Mammary epithelial cell (primary cell): ENCODE measurements at places on chromosomes 4 and X. TPM values are rescaled to one million over a fixed set of nuclear protein-coding genes. Genes with fewer than 3 reads are reported as not detected.

- DNase-seq, result peak; percentile 9
Measured at GRCh38 chrX:119343856-119344255, 55.3 kb upstream of the SLC25A43 start.

The LEF1 gene
- 0.53 TPM for polyA plus RNA-seq

GRCh38 chrX:21509912-21510311, 135.7 kb downstream of the CNKSR2 start:
- DNase-seq, result peak; percentile 53

The FOXR2 gene
- not detected for polyA plus RNA-seq

GRCh38 chrX:47844117-47844516, 7.4 kb downstream of the ZNF81 start:
- no peak for DNase-seq

The PCDH7 gene
- 15.1 TPM for polyA plus RNA-seq

The NAP1L2 gene
- 1.1 TPM for polyA plus RNA-seq

GRCh38 chrX:41825796-41826195, 97.6 kb downstream of the CASK start:
- DNase-seq, result no peak

GRCh38 chr4:174201871-174202270, 81.6 kb downstream of the FBXO8 start:
- DNase-seq, result no peak

GRCh38 chrX:118208481-118208880, 91.9 kb upstream of the KLHL13 start:
- no peak for DNase-seq

The PABPC4L gene
- polyA plus RNA-seq, result 0.03 TPM

The ABCE1 gene
- 98.4 TPM for polyA plus RNA-seq

DNA sequence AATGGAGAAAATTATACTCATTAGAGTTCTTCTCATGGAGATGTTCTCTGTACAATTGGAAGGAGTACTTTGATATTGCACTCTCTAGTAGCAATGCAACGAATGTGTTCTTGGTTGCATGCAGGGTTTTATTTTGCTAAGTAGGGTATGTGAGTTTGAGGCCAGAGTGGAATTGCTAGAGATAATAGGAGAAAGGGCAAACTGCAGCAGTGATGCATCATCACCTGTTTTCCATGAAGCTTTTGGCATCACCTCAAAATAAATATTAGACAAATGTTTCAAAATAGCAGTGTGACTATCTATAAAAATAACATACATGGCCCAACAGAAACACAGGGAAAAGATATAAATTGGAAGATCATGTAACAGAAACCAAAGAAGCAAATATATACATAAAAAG, 93.3 kb downstream of the TIGD2 start:
- no peak for DNase-seq

DNA sequence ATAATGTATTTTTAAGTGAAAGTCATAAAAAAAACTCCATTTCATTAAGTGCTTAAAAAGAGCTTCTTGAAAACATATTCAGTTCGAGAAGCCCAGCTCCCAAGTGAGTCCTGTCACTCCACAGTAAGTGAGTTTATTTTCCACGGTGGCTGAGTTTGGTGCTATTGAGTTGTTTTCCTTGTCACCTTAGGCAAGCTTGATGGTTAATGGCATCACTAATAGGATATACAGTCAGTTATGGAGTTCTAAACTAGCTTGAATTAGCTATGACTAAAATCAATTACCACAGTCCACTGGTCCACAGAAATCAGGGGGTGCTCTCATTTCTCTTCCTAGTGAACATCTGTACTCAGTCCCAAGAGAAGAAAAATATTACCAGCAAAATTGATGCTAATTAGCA, 1526.2 kb upstream of the IGFBP7 start:
- DNase-seq, result no peak

DNA sequence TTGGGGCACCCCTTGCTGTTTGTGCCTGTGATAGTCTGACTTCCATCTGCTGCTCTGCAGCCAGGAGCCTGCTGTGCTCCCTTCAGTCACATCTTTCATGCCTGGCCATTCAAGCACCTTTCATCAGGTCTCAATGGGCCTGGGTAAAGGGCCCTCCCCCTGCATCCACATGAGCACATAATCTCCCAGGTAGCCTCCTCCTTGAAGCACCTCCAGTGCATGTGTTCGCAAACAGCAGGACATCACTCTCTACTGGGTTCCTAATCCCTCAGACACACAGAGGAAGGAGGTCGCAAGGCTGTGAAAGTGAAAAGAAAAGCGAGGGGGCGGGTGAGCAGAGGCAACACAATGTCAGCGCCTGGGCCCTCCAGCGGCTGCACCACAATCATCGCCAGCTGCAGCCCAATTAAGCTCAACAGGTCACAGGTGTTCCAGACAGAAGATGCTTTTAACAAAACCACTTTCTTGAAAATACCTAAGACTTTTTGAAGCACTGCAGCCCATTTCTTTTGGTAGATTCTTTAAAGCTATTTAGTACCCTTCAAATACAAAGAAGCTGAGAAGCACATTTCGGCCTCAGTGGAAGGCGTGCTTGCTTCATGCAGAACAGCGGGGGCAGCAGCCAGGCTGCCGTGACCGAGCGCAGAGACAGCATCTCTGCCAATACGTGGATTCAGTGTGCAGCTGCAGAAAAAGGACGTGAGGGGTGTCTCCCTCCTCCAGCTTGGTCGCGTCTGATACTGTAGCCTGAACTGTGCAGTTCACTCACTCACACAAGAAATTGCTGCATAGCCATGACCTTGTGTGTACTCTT, 92.2 kb upstream of the SPRY1 start:
- no peak for DNase-seq

GRCh38 chr4:55993994-55994663, 45.4 kb downstream of the CEP135 start:
- DNase-seq, result no peak

DNA sequence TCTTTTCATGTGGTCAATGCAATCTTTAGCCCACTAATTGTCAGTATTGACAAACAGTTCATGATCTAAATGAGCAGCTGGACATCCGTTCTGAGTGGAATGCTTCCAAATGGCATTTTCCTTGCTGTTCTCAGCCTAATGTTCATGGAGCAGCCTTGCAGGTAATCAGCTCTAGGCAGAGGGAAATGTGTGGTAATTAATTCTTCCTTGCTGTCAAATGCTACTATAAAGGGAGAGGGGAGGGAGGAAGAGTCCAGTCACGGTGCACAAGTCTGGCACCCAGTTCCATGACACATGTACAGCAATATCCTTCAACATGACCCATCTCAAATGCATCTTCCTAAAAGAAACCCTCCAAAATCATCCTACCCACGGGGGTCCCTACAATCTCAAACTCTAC, 88.5 kb downstream of the LDB2 start:
- no peak for DNase-seq

The ASMT gene
- not detected for polyA plus RNA-seq

The SYN1 gene
- polyA plus RNA-seq, result 0.10 TPM

GRCh38 chr4:181971973-181972372, 271.2 kb upstream of the TENM3 start:
- peak; percentile 71 for DNase-seq
